ENCODE measurements at places on chromosomes 6 and 20.
A peak's percentile ranks its signal among the peaks of the same experiment; 100 is the strongest.

GRCh38 chr6:305371-306206, 13.3 kb downstream of the DUSP22 start:
- no peak for DNase-seq

- DNase-seq, result no peak
Observed at GRCh38 chr20:21102603-21103311, 3.4 kb downstream of the LINC00237 start.

- DNase-seq, result no peak
Observed at GRCh38 chr6:121465101-121465500, 29.7 kb downstream of the GJA1 start.

DNA sequence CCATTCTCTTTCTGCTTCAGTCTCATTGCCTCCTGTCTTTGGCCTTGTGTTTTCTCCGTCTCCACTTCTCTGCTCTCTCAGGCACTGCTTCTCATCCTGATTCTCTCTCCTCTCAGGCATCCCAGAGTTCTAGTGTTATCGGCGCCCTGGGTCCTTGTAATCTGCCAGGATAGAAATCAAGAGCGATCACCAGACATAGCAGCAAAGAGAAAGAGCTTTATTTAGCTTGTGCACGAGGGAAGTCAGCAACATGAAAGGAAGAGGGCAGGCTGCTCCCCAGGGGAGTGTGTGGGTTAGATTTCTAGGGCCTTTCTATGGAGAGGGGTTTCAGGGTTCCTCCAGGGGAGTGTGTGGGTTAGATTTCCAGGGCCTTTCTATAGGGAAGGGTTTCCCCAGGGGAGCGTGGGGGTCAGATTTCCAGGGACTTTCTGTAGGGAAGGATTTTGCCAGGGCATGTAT, 32.5 kb downstream of the SUN5 start:
- DNase-seq, result peak; percentile 24

- no peak for DNase-seq
Observed at GRCh38 chr6:25525078-25525477, 126.9 kb upstream of the SCGN start.

- no peak for DNase-seq
Observed at GRCh38 chr6:162343936-162344645, 383.5 kb downstream of the PRKN start.
